ENCODE measurements at places on chromosomes 4 and X.
A peak's percentile ranks its signal among the peaks of the same experiment; 100 is the strongest.

DNA sequence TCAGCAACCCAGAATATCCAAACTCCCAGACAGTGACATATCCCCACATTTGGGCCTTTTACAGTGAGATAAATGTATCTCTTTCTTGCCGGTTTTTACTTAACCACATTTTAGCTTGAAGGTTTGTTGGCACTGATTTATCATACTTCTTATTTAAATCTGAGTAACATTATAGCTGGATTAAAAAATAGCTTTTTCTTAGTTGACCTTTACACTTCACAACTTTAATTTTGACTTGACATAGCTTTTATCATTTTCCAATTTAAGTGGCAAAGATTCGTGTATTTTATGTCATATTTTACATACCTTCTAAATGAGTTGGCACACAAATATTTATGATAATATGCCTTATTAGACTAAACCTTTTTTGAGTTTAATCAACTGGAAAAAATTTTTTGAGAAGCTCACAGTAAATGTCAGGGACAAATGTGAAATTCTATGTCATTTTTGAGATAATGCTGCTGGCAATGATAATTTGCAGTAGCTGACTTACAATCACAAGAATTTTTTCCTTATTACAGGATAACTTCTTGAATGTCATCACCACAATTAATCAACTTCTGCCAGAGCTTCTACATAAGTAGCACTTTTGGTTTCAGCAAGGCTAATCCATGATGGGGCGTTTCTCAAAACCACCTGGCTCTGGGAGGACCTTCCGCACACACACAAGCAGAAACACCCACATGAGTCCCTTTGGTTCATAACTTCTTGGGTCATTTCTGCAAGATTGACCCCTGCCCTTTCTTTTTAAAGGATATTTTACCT lies 80.3 kb downstream of the SYTL5 start:
- DNase-seq = no peak

GRCh38 chr4:186002853-186003252 lies 66.1 kb upstream of the TLR3 start:
- no peak for DNase-seq

DNA sequence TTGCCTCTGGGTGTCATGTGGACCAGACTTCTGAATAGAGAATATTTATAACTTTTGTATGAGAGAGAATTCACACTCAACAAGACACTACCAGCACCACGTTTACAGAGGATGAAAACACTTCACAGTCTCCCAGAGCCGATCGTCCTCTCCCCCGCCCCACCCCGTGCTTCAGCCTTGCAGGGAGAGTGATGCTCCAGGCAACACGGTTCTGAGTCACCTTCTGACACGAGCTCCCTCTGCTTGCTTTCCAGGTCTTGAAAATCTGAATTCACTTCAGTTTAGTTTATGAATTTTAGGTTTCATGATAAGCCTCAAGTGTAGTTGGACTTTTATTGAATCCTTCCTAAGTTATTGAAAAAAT lies 59.8 kb downstream of the CPLX1 start:
- no peak for DNase-seq

- no peak for DNase-seq
These were observed 40.9 kb downstream of the JADE3 start for GRCh38 chrX:46953137-46953527.

DNA sequence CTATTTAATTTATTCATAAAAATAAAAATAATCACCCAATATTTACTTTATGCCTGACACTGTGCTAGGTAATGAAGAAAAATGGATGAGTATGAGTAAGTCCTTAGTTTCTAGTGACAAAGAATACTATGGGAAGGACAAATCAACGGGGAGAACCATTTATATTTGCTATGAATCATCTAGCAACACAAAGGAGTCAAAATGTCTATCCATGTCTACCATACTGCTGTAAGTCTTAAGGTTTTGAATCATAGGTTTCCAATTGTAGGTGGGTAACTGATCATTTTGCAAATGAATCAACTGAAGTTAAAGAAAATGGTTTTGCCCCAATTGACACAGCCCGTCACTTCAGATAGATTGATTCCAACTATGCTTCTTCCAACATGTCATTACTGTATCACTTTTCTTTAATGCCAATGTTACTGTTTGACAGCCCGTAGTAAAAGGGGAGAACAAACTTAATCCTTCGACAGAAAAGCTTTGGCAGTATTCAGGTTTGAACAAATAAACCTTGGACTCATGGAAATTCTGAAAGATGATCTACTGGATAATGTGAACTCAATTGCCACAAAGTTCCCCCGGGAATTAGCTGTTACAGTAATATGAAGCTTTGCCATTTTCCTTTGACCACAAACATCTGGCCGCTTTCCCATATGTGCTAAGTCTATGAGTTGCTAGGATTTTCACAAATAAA lies 3.2 kb downstream of the TDO2 start:
- peak; percentile 4 for DNase-seq

DNA sequence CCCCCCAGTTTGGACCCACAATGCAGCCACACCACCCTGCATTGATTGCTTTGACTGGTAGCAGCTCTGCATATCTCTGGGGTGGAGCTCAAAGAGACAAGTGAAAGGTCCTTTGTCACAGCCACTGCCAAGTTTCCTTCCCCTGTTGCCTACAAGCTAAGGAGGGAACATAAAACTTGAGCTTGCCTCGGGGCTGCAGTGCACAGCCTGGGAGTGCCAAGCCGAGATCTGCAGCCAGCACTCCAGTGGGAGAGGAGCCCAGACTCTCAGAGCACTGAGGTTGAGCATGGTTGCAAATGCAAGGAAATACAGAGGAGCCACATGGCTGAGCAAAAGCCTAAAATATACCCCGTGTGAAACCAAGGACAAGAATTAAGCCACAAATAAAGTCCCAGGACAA lies 142.2 kb downstream of the DKK2 start:
- DNase-seq = no peak

DNA sequence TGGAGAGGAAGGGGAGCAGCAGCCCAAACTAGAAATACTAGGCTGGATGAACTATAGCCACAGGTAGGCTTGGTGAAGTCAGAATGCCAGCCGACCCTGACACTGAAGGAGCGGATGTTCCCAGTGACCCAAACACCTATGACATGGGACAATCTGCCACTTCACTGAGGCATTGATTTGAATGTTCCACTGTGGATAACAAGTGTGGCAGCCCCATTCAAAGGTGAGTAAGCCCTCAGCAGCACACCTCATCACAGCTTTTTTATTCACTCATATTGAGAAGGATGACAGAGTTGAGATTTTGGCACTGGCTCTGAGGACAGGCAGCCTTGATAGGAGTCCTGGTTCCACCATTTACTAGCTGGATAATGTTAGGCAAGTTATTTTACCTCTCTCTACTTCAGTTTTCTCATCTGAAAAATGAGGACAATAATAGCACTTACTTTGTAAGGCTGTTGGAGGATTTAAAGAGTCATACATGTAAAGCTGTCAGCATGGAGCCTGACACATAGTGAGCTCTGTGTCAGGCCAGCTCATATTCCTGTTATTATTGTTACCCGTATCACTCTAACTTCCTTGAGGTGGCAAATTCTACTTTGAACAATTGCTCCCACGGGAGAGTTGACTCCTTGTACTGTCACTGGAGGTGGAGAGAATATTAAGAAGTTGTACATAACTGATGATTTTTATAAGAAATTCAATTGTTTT lies 114.6 kb downstream of the RASL11B start:
- no peak for DNase-seq

- no peak for DNase-seq
These were observed 288.7 kb upstream of the CTSO start for GRCh38 chr4:156242390-156242789.

DNA sequence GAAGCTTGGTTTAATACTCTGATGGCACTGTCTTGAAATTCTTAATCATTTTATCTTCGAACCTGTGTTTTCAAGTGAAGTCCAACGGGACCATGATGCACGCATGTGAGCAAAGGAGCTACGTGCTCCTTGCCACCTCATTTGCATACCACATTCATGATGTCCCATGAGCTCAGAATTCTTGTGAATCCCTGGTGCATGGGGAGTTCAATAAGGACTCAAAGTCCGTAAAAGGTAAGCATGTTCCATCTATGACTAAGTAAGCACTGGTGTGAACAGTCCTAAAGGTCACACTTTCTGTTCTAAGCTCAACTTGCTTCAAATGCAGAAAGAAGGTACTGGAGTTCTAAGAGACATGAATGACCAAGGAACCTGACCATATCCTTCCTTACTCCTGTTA lies 13.1 kb upstream of the GPM6B start:
- DNase-seq = no peak

DNA sequence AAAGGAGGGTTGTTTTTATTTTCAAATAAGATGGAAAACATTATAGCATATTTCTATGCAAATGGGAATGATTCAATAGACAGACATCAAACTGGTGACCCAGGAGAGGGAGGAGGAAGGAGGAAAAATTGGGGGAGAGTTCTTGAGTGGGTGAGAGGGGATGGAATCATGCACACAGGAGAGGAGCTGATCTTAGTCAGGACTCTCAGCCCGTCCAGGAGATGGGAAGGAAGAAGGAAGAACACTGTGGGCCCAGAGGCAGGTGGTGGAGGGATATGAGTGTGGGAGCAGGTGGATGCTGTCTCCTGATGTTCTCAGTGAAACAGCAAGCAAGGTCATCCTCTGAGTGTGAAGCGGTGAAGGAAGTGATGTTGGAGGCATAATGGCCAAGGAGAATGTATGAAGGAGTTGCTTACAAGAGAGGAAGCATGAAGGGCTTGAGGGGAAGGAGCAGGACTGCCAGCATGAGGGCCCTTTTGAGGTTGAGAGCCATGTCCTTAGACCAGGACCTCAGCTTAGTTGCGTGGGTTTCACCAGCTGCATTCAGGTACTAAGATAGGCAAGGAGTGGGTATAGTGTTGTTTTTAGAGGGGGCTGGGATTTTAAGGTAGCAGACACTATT lies 161.7 kb upstream of the NAP1L5 start:
- no peak for DNase-seq

DNA sequence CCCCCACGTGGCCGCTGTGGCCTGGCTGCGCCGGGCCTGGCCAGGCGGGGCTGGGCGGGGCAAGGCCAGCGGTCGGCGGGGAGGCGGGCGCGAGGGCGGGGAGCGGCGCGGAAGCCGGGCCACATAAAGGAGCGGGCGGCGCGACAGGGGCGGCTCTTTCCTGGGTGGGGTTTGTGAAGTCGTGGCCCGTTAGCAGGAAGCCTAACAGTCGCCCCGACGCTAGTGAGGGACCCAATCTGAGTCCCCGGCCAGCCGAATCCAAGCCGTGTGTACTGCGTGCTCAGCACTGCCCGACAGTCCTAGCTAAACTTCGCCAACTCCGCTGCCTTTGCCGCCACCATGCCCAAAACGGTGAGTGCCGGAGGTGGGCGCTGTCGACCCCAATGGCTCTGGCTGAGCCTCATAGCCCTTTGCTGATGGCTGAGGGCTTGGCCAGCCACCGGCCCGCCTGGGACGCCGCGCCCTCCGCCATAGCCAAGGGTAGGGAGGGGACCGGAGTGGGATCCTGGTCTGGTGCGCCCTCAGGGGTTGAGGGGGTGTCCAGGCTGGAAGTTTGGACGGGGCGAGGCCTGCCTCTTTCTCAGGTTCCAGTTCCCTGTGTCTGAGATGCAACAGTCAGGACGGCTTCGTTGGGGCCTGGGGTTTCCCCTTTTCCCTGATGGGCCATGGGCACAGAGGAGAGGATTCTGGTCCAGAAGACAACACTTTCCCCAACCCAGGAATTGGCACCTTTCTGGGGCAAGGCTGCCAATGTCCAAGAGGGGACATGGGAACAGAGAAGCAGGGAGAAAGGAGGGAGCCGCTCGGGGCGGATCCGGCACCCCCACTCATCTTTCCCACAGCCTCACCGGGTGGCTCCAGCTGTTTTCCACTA lies at the start of gene MSN:
TSS of gene MSN (plus strand) at position 152 of the 874 bp plus-strand sequence. CDS start at position 340, 188 bp downstream.
- no peak for DNase-seq

GRCh38 chr4:41359422-41359775 lies 102.7 kb downstream of the UCHL1 start:
- no peak for DNase-seq

DNA sequence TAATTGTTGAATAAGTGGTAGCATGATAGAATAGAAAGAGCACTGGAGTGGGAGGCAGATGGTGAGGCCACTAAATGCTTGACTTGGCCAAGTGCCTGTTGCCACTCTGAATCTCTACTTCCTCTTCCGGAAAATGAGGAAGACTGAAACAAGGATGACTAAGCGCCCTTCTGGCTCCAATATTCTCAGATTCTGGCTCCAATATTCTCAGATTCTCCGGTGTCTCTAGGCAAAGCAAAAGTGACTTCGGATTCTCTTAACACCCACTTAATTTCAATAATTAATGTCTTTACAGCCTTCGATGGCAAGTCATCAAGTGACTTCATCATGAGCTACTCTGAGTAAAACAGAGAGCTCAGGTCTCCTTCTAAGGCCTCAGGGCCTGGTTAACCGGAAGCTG lies 402.2 kb upstream of the FGF13 start:
- no peak for DNase-seq

DNA sequence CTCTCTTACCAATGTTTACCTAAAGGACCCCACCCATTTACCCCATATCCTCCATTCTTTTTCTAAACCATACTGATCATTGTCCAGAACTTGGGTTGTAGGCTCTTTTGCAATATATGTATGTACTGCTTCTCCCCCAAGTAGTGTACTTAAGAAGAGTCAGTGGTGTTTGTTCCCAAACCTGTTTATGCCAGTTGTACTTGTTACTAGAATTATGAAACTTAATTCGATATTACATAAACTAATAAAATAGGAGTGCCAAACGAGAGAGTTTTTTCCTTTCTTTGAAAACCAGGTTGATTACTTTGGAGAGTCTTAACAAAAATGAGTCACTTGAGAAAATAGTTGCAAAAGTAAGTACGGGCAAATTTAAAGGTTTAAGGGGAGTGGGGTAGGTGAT lies 96.3 kb downstream of the GEMIN8 start:
- no peak for DNase-seq

- DNase-seq = no peak
These were observed 149.3 kb upstream of the SLC4A4 start for GRCh38 chr4:71189471-71189870.

GRCh38 chr4:91064157-91064853 lies 937.1 kb downstream of the CCSER1 start:
- DNase-seq = peak; percentile 99

DNA sequence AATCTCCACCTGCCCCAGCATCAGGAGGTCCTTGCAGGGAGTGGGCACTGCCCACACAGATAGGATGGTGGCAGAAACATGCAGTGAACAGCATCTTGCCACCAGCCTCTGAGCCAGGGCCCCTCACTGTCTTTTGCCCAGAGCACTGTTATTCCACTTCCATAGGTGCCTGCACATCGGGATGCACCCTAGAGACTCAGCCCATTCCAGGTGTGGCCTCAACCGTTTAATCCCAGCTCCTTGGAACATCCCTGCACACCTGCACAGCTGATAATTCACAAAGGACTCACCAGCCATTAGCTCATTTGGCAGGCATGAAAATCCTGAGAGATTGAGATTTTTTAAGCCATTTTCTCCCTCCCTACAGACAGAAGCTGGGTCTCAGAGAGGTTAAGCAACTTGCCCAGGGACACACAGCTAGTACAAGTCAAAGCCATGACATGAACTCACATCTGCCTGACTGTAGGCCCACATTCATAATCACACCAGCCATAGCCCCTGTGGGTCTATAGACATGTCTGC lies 116.3 kb downstream of the EFNB1 start:
- no peak for DNase-seq

DNA sequence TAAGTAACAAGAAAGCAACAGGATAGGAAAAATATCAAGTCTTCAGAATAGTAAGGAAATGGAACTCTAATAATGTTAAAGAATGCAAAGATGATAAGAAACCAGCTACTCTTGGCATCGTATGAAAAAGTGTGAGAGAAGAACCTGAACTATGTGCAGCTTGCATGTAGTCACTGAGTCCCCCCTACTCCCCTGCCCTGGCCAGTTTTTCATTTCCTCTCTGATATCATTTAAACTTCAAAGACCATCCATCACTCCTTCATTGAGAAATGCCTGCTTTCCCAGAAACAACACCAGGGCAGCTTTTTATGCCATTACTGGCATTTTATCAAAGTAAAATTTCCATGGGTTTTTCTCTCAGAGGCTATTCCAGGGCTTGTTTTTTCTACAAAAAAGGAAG lies 28.1 kb downstream of the INPP4B start:
- DNase-seq = no peak

Data from NCI-H1417 (cell line).